ENCODE measurements at places on chromosomes 7 and 10.

- no peak overlapping the region for H3K4me3 ChIP-seq
- no peaks in the 10 kb centered on the region for H3K36me3 ChIP-seq
Measured at GRCh38 chr7:139681812-139682135, 96.0 kb downstream of the HIPK2 start.

DNA sequence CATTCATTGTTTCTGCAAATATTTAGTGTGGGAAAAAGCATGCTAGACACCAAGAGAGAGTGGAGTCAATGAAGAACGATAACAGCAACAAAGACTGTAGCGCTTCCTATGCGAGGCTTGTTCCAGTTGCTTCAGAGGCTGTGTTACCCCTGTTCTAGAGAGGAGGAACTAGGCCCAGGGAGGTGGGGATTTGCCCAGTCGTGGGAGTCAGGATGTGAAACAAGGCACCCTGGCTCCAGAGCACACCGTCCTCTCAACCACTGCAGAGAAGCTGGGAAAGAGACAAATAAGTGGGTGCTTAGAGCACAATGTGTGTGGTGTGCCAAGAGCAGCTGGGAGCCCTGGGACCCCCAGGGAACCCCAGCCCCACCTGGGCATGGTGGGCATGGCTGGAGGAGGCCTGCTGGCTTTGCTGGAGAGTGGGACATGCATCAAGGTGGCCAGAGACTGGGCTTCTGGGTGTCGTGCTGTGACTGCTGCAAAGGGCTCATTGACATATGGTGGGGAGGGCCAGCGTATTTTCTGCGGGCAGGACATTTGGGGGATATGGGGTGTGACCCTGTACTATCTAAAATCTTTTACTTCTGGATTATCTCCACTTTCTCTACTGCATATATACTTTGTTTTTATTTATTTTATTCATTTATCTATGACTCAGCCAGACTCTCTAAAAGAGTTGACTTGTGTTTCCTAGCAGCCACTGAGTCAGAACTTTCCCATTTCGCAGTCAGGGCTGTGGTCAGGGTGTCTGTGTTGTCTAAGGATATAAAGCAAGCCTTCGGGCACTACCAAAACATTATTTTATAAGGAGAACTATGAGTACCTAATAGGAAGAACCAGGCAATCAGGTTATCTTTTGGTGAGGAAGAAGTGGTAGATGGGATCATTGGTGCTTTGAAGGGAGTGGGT is 95.4 kb downstream of the TCF7L2 start:
- peaks cover 12% of the 10 kb centered on the region for H3K4me1 ChIP-seq
- no peaks in the 10 kb centered on the region for H3K27me3 ChIP-seq
- H3K27ac ChIP-seq = no peak overlapping the region

DNA sequence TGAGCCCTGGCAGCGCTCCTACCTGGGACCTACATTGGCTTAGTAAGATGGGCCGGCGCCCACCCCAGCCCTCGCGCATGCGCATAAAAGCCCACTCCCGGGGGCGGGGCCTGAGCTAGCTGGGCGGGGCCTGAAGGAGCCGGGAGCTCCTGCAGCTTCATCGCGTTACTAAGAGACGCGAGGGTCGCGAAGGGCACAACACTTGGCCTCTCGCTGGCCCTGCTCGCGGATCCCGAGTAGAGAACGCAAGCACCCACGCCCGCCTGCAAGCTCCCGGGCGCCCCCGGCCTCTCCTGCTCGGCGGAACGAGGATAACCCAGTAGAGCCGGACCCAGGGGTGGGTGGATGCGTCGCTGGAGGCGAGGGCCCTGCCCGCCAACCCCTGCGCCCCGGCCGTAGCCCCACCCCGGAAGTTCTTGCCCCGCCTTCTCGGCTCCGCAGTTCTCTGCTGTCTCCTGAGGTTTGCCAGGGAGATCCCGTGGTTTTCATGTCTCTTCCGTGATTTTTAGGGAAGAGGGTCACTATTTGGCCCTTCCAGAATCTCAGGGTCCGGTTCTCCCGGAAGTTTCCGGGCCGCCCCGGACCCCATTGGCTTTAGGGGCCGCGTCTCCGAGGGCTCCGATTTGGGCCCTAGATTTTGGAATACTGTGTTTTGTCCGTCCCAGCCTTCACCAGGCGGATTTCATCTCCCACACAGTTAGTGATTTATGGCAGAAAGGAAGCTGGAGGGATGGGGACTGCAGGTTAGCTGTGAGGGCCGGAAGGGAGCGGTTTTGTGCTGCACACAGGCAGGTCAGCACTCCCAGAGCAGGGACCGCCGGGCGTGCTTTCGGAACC is at the start of gene MEIG1:
MEIG1 (plus strand) TSS at position 168 of the 837 bp plus-strand sequence. CDS start 7,081 bp downstream, outside the sequence.
- peak; percentile 91 for DNase-seq
- H3K4me3 ChIP-seq = peak within 1 kb of the TSS; percentile 89
- peak within 1 kb of the TSS; percentile 94 for H3K27ac ChIP-seq
- no peaks in the 10 kb centered on the region for H3K27me3 ChIP-seq
- H3K36me3 ChIP-seq = no peaks in the 10 kb centered on the region

GRCh38 chr10:77724820-77725219 is 87.2 kb upstream of the KCNMA1 start:
- DNase-seq = no peak
- no peaks in the 10 kb centered on the region for H3K4me1 ChIP-seq
- no peaks in the 10 kb centered on the region for H3K27me3 ChIP-seq
- no peak overlapping the region for H3K27ac ChIP-seq
- H3K4me3 ChIP-seq = no peak overlapping the region
- H3K36me3 ChIP-seq = no peaks in the 10 kb centered on the region

DNA sequence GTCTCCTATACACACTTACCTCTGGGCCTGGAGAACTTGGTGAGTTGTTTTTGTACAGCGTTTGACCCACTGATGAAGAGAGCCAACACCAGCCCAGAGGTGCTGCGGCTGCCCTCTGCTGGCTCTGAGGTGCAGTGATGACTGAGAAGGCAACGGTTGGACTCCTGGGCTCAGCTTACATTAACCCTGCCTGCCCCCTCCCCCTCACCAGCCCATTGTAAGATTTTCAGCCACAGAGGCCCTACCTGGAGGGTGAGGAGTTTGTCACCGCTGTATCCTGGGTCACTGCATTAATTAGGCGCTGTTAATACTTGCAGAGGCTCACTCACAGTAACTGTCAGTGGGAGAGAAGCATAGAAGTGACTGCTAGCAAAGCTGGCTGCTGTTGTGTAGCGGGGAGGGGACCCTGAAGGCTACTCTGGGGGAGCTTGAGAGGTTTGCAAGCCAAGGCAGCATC is 19.0 kb upstream of the ANKRD2 start:
- no peak for DNase-seq
- no peaks in the 10 kb centered on the region for H3K36me3 ChIP-seq
- no peaks in the 10 kb centered on the region for H3K27me3 ChIP-seq
- H3K4me3 ChIP-seq = no peak overlapping the region
